T follicular helper cell (primary cell): ENCODE measurements at places on chromosomes 6 and 20.
A peak's percentile ranks its signal among the peaks of the same experiment; 100 is the strongest.

- DNase-seq: no peak
These were observed 161.0 kb downstream of the KHDC1L start for GRCh38 chr6:73064266-73064665.

GRCh38 chr20:23167431-23167830 is 81.3 kb upstream of the CD93 start:
- DNase-seq: no peak

DNA sequence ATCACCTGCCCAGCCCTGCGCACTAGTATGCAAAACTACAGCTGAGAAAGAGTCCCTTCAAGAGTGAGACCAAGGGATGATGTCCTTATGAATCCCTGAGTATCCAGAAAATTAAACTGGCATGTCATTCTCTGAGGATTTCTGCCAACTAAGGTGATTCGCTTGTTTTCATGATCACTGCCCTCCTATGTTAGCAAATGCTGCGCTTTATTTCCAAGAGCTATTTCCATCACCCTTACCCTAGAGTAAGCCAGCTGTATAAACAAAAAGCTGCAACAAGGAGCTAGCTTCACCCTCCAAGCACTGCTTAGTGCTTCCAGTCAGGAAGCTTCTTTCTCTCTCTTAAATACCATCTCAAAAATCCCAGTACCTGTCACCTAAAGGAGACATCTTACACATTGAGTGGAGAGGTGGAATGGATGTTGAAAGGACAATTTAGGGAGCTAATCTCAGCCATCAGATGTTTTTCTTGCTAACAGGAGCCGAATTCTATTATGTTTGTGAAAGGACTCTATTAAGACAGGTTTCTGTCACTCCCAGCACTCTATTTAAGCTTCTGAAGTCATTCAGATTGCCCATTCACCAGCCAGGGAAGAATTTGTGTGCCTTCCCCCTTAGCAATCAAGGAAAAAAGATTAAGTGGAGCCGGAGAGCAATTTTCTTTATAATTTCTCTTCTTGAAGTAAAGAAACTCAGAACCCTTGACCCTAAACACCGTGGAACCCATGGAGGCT is 322.2 kb downstream of the NRN1 start:
- DNase-seq: no peak

GRCh38 chr6:28266962-28267694 is at the start of gene ZSCAN26:
Gene ZSCAN26, plus strand, starts transcription at chr6:28267143. Its CDS starts 4,777 bp downstream, at chr6:28271920.
- peak; percentile 71 for DNase-seq

- no peak for DNase-seq
These were observed 88.2 kb upstream of the DST start for GRCh38 chr6:56730663-56731529.

- no peak for DNase-seq
These were observed 1.4 kb downstream of the MDGA1 start for GRCh38 chr6:37696220-37696840.

DNA sequence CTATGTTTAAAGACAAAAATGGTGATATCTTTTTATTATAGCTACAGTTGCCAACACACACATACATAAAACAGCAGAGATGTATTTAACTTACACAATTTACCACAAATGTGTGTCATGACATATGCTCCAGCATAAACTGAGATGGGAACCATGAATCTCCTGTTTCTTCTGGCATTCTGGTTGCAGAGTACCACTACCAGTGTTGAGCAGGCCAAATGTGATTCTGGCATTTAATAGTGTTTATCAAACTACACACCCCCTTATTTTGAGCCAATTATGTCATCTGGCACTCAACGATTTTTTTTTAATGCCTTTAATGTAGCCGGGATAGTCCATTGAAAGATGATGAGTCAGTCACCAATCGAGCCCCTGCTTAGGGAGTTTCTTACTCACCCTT is 59.0 kb upstream of the TPD52L1 start:
- DNase-seq: no peak

GRCh38 chr6:54775576-54775975 is 71.0 kb upstream of the FAM83B start:
- DNase-seq: no peak

DNA sequence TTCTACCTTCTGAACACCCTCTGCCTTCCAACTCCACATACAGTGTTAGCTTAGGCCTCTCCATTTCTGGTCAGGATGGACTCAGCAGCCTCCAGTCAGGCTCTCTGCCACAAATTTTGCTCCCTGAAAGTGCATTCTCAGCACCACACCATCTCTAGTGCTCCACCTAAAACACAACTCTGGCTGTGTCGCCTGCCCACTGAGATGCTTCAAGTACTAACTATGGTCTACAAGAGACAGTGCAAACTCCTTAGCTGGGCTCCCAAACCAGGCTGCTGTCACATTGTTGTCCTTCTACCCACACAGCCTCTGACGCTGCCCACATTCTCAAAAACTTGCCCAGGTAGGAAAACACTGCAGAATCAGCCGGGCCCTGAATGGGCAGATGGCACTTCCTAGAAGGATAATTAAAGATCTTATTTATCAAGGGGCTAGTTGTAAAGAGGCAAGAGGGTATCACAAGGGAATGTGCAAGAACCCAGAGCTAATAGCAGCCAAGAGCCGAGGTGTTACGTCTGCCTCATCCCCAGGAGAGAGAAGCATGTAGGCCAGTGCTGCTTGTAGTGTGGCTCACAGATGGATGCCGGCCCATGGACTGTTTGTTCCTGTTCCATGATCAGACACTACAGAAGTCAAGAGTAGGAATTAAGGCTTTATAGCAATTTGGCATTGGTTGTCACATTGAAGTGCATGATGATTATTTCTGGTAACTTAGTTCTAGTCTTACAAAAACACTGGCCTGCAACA is 189.7 kb downstream of the LRFN2 start:
- no peak for DNase-seq

DNA sequence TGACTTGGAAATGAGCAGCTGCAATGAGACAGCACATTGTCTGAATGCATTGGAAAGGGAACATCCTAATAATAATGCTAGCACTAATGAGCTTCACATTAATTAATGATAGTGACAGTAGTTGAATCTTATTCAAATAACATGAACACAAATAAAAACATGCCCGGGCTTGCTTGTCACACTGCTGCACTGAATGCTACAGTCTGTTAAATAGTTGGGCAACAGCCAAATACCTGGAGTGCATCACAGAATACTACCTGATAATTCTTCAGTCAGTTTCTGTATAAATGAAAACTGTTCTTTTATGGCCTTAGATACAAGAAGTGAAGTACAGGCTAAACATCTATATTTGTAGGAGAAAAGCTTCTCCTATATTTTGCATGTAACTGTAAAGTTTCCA is 458.7 kb downstream of the RNF144B start:
- no peak for DNase-seq
